ENCODE measurements at places on chromosomes 6 and 20. TPM values are rescaled to one million over a fixed set of nuclear protein-coding genes. Genes with fewer than 3 reads are reported as not detected.

GRCh38 chr6:109458774-109459531, 3.4 kb upstream of the MICAL1 start:
- DNase-seq = no peak
- peaks cover 4% of the 10 kb centered on the region for H3K4me1 ChIP-seq
- no peak overlapping the region for H3K4me3 ChIP-seq
- H3K27ac ChIP-seq = no peak overlapping the region
- H3K36me3 ChIP-seq = peaks cover 10% of the 10 kb centered on the region
- H3K27me3 ChIP-seq = no peaks in the 10 kb centered on the region

DNA sequence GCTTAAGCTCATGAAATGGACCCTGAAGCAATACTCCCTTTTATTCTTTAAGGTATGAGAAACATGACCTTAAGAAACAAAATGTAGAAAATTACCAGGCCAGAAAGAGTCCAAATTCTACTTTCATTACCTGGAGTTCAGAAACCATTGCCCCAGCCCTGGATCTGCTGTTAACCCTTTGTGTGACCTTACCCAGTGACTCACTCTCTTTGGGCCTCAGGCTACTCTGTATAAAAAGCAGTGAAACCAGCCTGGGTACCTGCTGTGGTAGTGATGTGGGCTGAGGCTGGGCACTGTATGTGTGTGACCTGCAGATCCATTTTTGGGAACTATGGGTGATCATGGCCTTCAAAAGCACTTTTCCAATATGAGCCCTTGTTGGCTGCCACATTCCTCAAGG, 47.2 kb downstream of the SLC9A8 start:
- H3K27ac ChIP-seq = no peak overlapping the region
- no peak for DNase-seq
- H3K4me1 ChIP-seq = peaks cover 7% of the 10 kb centered on the region
- H3K36me3 ChIP-seq = no peaks in the 10 kb centered on the region
- no peaks in the 10 kb centered on the region for H3K27me3 ChIP-seq

DNA sequence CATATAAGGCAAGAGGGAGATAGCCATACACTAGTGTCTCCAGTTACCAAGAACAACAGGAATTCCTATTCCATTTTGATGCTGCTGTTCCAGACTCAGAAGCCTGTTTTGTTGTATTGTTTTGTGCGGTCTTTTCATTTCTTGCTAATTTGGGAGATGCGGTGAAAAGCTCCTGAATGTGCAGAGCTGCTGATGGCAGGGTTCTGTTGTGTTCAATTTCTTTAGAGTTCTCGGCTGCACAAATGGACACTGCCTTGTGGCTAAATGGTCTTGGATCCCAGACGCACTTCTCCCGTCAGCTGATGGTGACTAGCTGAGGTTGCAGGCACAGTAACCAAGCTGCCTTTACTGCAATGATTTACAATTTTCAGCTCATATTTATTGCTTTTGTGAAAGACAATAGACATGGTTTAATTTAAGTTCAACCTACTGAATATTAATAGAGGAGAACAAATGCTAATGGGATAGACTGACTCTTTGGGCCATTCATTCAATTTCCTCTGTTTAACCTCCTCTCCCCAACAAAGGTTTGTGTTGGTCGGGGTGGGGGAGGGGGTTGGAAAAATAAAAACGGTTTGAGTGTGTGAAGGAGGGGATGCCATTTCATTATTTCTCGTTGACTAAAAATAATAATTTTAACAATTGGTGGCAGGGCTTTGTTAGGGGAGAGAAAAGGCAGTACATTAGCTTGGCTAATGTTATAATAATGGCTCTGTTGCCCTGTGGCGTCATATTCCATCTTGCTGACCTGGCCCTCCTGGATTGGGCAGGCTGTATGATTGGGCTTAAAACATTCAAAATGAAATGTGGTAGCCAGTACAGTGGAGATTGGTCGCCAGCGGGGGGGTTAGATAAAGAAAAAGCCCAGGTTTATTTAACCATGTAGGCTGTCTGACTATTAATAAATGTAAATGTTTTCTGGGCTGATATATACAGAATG, 159.5 kb downstream of the JARID2 start:
- no peak for DNase-seq
- H3K36me3 ChIP-seq = no peaks in the 10 kb centered on the region
- H3K4me1 ChIP-seq = peaks cover 8% of the 10 kb centered on the region

DNA sequence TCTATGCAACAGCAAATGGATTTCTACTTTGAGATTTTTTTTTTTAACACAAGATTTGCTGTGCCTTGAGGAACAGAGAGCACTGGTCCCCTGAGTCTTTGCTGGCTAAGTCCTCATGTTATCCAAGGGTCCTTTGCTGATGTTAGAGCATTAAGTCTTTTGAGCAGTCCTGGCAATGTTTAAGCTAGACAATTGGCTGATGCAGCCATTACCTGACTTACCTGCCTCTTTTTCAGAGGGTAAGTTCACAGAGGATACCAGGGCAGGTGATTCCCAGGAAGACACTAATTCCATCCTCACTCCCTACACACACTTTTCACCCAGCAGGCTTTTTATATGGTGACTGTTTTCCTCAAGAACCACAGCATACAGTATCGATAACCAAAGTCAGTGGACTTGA, 337.7 kb downstream of the HDGFL1 start:
- no peak overlapping the region for H3K27ac ChIP-seq
- no peaks in the 10 kb centered on the region for H3K27me3 ChIP-seq
- DNase-seq = no peak
- no peaks in the 10 kb centered on the region for H3K4me1 ChIP-seq
- no peak overlapping the region for H3K4me3 ChIP-seq

- no peak overlapping the region for H3K4me3 ChIP-seq
- no peaks in the 10 kb centered on the region for H3K4me1 ChIP-seq
- peaks cover 38% of the 10 kb centered on the region for H3K27me3 ChIP-seq
- H3K27ac ChIP-seq = no peak overlapping the region
- no peak for DNase-seq
These were observed 166.2 kb upstream of the SPACA1 start for GRCh38 chr6:87881342-87881895.

C6orf58 gene
- 0.20 TPM for total RNA-seq

All from HCT116 (cell line).